Myocyte (in vitro differentiated cells): ENCODE measurements at places on chromosomes 7 and 10. TPM values are rescaled to one million over a fixed set of nuclear protein-coding genes. Genes with fewer than 3 reads are reported as not detected.

Gene ANKRD30A
- not detected in 2 replicates for total RNA-seq

Gene MEIG1
- total RNA-seq: not detected in 2 replicates

Gene PILRA
- 0.51 TPM in 1 of 2 replicates, not detected in the other for total RNA-seq

Gene NODAL
- not detected in 2 replicates for total RNA-seq

Gene IPMK
- 7.3 and 11.2 TPM in 2 replicates for total RNA-seq

Gene CPA5
- total RNA-seq: 0.16 and 0.21 TPM in 2 replicates

Gene INMT
- total RNA-seq: 3.7 and 5.4 TPM in 2 replicates

Gene PPP1R17
- total RNA-seq: not detected in 2 replicates

Gene CRHR2
- not detected in 2 replicates for total RNA-seq

Gene IRF5
- 0.26 and 0.40 TPM in 2 replicates for total RNA-seq

Gene SFRP4
- 5.9 and 7.5 TPM in 2 replicates for total RNA-seq

Gene SLC25A28
- 20.7 and 20.9 TPM in 2 replicates for total RNA-seq

Gene STYXL1
- 49.8 and 51.7 TPM in 2 replicates for total RNA-seq

Gene HOXA3
- 1.7 and 4.4 TPM in 2 replicates for total RNA-seq

Gene FAS
- total RNA-seq: 13.9 and 21.3 TPM in 2 replicates

Gene CYP2C18
- total RNA-seq: 0.16 TPM in 1 of 2 replicates, not detected in the other

Gene ZNF735
- total RNA-seq: not detected in 2 replicates

Gene SLC13A4
- 0.03 TPM in 1 of 2 replicates, not detected in the other for total RNA-seq

Gene HKDC1
- 0.10 and 0.11 TPM in 2 replicates for total RNA-seq

Gene TRIM56
- total RNA-seq: 7.8 and 7.9 TPM in 2 replicates

Gene FRMD4A
- total RNA-seq: 23.0 and 34.6 TPM in 2 replicates

Gene HOXA4
- total RNA-seq: 5.0 and 6.7 TPM in 2 replicates

Gene PRLHR
- total RNA-seq: not detected in 2 replicates

Gene ASB10
- total RNA-seq: 0.99 TPM in 1 of 2 replicates, not detected in the other

Gene CCDC3
- 51.0 and 82.5 TPM in 2 replicates for total RNA-seq

Gene TMEM209
- total RNA-seq: 17.2 and 20.2 TPM in 2 replicates

Gene FGF8
- total RNA-seq: 0.35 TPM in 1 of 2 replicates, not detected in the other

Gene ZNF107
- 6.6 and 7.4 TPM in 2 replicates for total RNA-seq
